Right ventricle myocardium inferior (tissue), 1 donor: ENCODE measurements at places on chromosomes 6 and 20.

DNA sequence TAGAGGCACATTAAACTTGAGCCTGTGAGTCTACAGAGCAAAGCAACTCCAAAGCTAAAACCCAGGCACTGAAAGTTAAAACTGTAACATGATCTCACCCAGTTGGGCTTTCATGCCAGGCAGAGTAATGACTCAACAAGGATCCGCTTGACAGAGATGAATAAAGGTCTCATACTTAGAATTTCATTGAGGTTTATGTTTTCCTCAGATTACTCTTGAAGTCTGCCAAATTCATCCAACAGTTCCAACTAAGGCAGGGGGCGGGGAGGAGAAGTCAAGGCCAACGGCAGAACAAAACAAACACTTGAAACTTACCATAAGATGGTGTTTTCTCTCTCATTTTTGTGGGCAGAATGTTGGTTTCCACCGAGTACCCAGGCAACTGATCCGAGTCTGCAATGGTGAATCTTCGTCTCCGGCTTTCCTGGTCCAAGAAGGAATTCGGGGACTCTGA, 54.0 kb upstream of the IPCEF1 start:
- DNase-seq: no peak

- DNase-seq: no peak
Observed at GRCh38 chr20:46660487-46660886, 9.2 kb upstream of the SLC13A3 start.

- DNase-seq: no peak
Observed at GRCh38 chr6:14468647-14469321, 351.2 kb downstream of the CD83 start.

GRCh38 chr20:35312318-35312717, 20.1 kb upstream of the FAM83C start:
- DNase-seq: no peak

- DNase-seq: no peak
Observed at GRCh38 chr6:22073516-22074198, 223.2 kb downstream of the PRL start.
